ENCODE measurements at places on chromosomes 11 and 22.

DNA sequence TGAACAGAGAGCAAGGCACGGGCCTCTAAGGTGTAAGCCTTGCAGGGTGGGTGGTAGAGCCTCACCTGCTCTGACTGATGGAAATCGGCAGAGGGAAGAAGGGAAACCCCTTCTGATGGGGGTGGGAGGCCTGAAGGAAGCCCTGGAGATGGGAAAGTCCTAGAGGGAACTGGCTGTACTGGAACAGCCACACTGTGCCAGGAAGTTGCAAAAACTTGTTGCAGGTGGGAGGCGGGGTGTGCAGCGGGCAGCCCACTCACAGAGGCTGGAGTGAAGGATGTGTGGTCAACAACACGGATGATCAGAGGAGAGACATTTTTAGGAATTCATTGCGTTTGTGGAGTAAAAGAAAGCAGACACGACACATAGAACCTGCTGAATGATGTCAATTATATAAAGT is 91.3 kb downstream of the ZC3H12C start:
- DNase-seq = no peak

GRCh38 chr11:12122083-12122482 is 11.7 kb downstream of the MICAL2 start:
- DNase-seq = no peak

DNA sequence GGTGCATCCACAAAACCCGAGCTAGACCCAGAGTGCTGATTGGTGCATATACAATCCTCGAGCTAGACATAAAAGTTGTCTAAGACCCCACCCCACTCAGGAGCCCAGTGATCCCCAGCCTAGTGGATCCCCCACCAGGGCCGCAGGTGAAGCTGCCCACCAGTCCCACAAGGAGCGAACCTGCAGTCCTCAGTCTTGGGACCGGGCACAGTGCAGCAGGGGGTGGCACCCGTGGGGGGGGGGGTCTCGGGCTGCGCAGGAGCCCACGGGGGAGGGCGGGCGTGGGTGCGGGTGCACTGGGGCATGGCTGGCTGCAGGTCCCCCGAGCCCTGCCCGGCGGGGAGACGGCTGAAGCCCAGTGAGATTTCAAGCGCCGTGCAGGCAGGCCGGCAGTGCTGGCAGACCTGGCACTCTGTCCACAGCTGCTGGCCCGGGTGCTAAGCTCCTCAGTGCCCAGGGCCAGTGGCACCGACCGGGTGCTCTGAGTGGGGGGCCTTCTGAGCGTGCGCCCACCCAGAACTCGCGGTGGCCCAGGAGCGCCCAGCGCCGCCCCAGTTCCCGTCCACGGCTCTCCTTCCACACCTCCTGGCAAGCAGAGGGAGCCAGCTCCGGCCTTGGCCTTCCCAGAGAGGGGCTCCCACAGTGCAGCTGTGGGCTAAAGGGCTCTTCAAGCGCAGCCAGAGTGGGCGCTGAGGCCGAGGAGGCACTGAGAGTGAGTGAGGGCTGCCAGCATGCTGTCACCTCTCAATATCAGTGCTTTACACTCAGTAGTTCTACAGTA is 989.1 kb downstream of the FAM181B start:
- no peak for DNase-seq

GRCh38 chr22:19037282-19038163 is 84.7 kb downstream of the DGCR2 start:
- no peak for DNase-seq

- no peak for DNase-seq
Observed at GRCh38 chr22:40707154-40707553, 27.9 kb downstream of the MCHR1 start.

DNA sequence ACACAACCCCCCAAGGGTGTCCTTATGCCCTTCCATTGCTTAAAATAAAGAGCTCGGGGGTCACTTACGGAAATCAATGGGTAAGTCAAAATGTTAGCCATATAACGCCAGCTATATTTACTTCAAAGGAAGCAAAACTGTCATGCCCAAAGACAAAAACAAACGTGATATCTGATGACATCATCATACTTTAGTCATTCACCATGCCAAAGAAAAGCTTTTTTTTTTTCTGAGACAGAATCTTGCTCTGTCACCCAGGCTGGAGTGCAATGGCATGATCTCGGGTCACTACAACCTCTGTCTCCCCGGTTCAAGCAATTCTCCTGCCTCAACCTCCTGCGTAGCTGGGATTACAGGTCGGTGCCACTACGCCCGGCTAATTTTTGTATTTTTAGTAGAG is 47.7 kb upstream of the SC5D start:
- DNase-seq = no peak

- DNase-seq = no peak
Observed at GRCh38 chr11:115581871-115582639, 77.8 kb upstream of the CADM1 start.

DNA sequence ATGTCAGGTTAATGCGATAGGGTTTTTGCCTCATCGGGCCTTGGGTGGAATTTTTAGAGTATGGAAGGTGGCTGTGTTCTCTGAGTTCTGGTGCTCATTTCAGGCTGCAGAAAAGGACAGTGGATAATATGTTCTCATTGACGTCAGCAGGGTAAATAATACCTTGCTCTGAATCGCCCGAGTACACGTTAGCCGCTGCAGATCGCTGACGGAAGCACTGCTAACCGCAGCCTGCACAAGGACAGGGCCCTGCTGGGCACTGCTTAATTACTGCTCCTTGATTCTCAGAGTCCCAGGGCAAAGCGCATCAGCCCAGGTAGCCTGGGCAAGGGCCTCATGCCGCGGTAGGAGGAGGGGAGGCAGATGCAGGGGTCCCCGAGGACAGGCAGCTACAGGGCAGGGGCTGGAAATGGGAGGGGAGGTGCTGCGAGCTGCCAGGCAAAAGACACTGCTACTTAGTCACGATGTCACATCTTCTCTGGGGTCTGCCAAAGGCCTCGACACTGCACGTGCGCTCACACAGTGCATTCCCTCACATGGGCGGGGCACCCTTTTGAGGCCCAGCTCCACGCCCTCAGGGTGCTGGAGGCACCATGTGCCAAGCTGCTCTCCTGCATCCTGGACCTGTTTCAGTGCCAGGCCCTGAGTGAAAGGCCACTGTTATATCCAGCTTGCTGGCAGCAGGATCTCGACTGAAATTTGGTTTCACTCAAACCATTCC is 35.2 kb downstream of the PPP2R1B start:
- no peak for DNase-seq

GRCh38 chr22:37037669-37038068 is 13.9 kb upstream of the KCTD17 start:
- DNase-seq = no peak

- DNase-seq = peak; percentile 43
Observed at GRCh38 chr11:59669611-59670009, 773 bp upstream of the PATL1 start.

DNA sequence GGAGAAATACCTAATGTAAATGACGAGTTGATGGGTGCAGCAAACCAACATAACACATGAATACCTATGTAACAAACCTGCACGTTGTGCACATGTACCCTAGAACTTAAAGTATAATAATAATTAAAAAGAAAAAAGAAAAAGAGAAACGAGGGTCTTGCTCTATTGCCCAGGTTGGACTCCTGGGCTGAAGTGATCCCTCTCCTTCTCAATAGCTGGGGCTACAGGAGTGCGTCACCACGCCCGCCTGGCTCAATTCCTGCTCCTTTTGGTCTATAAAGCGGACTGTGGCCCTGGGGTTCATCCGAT is 521 bp upstream of the PTS start:
- DNase-seq = no peak

DNA sequence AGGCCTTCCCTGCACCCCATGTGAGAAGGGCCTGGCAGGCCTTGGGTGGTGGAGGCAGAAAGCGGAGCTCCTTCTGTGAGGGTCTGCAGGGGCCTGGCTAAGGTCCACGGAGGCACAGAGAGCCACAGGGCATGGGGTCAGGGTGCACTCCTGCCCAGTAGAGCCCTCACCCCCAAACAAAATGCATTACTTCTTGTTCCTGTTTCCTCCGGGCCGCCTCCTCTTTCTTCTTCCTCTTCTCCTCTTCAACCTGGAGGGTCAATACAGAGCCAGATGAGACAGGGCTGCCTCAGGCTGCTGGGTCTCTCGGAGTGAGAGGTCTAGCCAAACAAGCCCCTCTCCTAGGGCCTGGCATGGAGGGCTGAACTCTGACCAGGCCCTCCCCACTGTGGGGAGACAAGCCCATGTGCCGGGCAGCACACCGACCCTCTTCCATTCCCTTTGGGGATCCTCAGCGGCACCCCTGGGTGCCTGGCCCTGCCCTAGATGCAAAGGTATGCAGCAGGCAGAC is 10.3 kb upstream of the NAP1L4 start:
- no peak for DNase-seq

- DNase-seq = peak; percentile 85
Observed at GRCh38 chr11:61679893-61680621, at the start of gene DAGLA. DAGLA (plus strand) TSS chr11:61680391; CDS start chr11:61720156, 39,765 bp downstream.

DNA sequence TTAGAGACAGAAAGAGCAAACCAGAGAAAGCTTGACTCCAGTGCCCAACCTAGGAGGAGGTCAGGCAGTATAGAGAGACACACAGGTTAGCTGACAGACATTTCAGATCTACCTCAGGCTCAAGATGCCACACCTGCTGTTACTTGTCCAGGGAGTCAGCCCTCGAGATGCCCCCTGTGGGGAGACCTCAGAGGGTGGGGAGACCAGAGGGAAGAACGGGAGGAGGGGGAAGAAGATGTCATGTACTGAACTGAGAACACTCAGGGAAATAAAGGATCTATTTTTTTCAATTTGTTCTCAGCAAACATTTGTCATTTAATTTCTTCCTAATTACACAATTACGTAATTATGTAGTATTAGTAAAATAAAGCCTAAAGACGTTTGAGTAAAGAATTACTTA is 196.3 kb upstream of the CADM1 start:
- DNase-seq = no peak

DNA sequence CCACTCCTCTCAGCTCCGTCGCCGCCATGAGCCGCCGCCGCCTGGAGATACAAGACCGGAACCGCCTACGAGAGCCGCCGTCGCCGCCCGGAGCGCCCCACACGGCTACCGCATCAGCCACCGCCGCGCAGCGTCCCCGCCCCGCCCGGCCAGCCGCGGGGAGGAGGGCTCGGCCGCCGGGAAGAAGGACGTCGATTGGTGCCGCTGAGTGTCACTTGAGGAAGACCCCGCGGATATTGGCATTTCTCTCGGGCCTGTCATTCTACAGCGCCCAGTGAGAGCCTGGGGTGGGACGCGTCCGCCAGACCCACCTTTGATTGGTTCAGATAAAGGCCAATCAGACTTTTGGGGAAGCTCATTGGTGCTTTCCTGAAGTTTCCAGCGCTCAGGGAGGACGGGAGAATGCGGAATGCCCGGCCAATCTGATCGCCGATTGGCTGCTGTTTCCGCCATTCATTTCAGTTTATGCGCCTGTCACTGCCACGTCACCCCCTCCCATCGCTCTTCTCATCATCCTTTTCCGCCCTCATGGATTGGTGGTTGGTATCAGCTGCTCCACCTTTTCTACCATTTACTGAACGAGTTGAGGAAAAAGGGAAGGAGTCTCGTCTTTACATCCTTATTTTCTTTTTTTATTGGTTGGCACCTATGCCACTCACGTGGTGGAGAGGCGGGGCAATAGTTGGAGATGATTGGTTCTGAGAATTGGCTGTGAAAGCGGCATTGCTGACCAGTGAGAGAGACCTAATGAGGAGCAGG is at the start of gene OSBP:
Gene OSBP (minus strand): TSS at position 138 of the 759 bp plus-strand sequence. CDS start 110 bp downstream, at position 28.
- peak; percentile 96 for DNase-seq

DNA sequence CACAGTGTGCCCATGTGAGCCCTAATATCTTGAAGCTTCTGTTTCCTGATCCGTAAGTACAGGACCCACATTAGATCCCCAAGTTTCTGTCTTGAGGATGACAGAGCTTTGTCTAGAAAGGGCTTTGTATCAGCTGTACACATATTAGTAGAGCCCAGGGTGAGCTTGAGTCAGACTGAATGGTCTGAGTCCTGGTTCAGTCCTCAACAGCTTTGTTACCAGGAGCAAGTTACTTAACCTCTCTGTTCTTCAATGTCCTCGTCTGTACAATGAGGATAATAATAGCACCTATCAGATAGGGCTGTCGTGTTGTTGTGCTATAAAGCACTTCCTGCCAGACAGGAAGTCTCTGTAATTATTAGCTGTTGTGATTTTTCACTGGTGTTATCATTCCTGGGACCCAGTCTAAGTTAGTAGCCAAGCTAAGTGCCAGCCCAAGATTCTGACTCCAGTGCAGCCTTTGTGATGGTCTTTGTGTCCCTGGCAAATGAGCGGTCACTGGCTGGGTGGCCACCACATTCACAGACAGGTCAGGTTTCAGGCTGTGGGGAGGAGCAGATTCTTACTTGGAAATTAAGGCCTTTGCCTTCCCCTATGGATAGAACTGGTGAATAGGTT is 6.8 kb downstream of the TOM1 start:
- DNase-seq = no peak

Data from stimulated activated CD8-positive, alpha-beta memory T cell treated with anti-CD3 and anti-CD28 coated beads, Interleukin-4, amount 100 ng/mL, for 48 hours (primary cell).